Right cardiac atrium (tissue), 5 donors: ENCODE measurements at places on chromosomes 5 and 9. TPM values are rescaled to one million over a fixed set of nuclear protein-coding genes. Genes with fewer than 3 reads are reported as not detected.
A peak's percentile ranks its signal among the peaks of the same experiment; 100 is the strongest.

DNA sequence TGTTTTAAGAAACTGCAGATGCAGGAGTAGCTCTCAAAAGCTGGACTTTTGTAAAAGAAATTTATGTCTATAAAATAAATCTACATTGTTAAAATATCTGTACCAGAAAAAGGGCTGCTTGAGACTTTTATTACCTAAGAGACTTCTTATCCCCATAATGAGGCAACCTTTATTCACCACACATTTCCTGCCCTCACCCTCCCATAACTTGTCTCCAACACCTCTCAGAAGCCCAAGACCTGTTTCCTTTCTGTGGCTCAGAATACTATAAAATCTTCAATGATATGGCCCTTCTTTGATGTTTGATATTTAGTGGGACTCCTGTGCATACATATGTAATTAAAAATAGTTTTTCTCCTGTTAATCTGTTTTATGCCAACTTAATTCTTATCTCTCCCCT lies 141.5 kb upstream of the FER start:
- DNase-seq: no peak

- no peak for DNase-seq
These were observed 7.6 kb downstream of the DRD1 start for GRCh38 chr5:175436359-175436758.

DNA sequence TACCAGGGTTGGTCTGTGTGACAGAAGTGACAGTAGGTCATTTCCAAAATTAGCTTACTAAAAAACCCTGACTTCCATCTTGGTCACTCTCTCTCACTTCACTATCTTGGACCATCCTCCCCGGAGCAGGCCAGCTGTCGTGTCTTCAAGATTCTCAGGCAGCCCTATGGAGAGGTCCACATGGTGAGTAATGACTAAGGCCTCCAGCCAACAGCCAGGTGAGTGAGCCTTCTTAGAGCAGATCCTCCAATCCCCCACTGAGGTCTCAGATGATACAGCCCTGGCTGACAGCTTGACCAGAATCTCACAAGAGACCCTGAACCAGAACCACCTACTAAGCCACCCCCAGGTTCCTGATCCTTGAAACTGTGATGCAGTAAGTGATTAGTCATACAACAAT lies 92.0 kb downstream of the DCP2 start:
- DNase-seq: no peak

- DNase-seq: peak; percentile 96
These were observed 1.1 kb downstream of the ZNF367 start for GRCh38 chr9:96417051-96417586.

GRCh38 chr9:91817493-91818224 lies 132.4 kb downstream of the ROR2 start:
- DNase-seq: no peak

GRCh38 chr9:78437296-78437695 lies 140.4 kb downstream of the PSAT1 start:
- no peak for DNase-seq

DNA sequence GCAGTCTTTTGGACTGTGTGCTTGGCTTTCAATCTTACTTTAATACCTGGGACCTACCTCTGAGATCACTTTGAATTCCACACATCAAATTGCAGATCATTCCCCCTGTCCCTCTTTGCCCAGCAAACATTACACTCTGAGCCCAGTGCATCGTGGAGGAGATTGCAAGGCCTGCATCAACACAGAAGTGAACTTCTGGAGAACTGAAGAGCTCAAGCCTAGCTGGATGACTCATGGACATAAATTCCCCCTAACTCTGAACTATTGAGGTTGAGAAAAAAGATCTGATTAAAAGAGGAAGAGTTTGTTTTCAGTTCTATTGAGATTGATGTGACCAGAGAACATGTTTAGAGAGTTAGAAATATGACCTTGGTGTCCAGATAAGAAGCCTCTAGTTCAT lies 316.0 kb upstream of the DMAC1 start:
- DNase-seq: no peak

- DNase-seq: peak; percentile 49
These were observed 198.5 kb upstream of the FBN2 start for GRCh38 chr5:128736553-128736952.

DNA sequence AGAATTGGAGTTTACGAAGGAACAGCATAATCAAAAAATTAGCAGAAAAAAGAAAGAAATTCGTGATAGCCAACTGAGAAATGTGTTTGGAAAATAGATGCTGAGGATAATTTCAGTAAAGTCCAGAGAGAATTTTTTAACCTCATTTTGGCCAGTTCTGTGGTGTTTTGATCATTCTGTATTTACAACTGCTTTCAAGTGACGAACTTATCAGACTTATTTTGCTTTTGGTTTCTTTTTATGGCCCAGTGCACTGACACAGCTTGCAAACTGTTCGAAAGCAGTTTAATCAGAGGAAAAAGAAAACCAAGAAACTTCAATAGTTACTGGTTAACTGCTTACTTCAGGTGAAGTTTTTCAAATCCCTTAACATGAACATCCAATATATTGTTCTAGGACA lies 1.9 kb downstream of the SDHA start:
- no peak for DNase-seq

DNA sequence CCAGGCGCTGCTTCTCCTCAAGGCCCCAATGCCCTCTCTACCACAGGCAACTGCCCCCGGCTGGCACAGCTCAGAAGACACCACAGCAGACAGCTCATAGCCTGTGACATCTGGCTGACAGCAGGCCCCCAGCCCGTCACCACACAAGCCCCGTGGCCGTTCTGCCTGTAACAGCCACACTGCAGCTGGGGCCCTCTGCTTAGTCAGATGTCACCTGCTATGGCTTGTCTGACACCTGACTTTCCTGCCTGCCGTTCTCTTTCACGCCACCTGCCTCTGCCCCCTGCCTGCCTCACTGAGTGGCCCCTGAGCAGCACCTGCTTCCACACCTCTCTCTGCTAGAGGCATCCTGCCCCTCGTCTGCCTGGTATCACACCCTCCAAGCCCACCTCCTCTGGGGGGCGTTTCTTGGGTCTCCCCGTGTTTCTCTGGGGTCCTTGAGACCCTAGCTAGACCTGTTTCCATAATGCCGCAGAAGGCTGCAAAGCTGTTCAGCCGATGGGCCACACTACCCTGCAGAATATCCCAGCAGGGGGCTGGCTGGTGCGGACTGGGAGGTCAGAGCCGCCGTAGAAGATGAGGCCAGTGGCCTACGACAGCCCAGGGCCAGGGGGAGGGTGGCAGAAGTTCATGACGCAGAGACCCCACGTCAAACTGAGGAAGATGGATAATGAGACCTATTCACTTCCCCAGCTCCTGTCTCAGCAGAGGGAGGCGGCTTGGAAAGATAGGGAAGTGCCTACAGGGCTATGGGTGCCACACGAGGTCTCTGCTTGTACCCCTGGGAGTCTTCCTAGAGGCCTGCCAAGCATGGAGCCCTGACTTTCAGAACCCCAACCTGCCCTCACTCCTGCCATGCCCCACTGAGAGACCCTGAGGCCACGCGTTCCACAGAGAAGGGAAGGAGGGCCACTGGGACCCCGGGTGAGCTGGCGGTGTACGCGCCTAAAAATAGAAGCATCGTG lies 95.1 kb downstream of the ZNF354C start:
- peak; percentile 7 for DNase-seq

The LCN12 gene
- total RNA-seq: 15.6 TPM

The IL3 gene
- total RNA-seq: not detected
